ENCODE measurements at places on chromosomes 11 and 22.
A peak's percentile ranks its signal among the peaks of the same experiment; 100 is the strongest.

DNA sequence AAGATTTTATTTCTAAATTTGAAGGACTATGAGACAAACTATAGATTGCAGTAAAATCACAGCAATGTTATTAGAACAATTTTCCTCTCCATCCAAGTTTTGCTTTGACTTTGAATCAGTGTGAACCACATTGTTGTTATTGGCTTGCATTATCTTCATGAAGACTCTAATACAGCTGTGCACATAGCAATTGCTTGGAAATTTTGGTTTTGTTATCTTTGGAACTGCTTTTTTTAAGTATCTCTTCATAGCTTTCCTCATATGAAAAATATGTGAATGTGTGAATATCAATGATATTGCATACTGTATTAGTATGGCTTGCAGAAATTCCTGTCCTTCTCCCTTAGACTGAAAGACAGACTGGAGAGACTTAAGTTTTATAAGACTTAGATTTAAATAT, 666.6 kb downstream of the LUZP2 start:
- no peak for DNase-seq

DNA sequence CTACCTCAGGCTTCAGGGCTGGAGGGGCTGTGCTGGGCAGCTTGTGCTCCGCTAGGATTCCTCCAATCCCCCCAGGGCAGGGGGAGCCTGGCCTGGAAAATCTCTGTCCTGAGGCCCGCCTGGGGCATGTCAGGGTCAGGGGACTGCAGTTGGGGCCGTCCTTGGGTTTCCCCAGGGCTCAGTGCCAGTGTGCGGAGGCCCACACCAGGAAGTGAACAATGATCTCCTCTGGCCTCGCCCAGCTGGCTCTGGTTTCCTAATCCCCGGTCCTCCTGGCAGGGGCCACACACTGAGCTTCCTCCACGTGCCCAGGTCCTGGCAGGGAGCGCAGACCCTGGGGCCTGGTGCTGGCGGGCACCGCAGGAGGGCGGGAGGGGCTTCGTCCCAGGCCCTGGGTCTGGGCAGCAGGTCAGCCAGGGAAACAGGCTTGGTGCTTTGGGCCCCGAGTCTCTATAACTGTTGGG, 1.4 kb upstream of the MUC2 start:
- peak; percentile 8 for DNase-seq

- DNase-seq = no peak
Observed at GRCh38 chr22:19105456-19105855, 16.8 kb downstream of the DGCR2 start.

GRCh38 chr11:134223836-134224709, at the start of the genes NCAPD3 and VPS26B:
Gene NCAPD3 (minus strand): TSS chr11:134223967. CDS start chr11:134223926, 41 bp downstream.
Gene VPS26B (plus strand): TSS chr11:134224671. CDS start chr11:134225123, 452 bp downstream.
- DNase-seq = peak; percentile 94

DNA sequence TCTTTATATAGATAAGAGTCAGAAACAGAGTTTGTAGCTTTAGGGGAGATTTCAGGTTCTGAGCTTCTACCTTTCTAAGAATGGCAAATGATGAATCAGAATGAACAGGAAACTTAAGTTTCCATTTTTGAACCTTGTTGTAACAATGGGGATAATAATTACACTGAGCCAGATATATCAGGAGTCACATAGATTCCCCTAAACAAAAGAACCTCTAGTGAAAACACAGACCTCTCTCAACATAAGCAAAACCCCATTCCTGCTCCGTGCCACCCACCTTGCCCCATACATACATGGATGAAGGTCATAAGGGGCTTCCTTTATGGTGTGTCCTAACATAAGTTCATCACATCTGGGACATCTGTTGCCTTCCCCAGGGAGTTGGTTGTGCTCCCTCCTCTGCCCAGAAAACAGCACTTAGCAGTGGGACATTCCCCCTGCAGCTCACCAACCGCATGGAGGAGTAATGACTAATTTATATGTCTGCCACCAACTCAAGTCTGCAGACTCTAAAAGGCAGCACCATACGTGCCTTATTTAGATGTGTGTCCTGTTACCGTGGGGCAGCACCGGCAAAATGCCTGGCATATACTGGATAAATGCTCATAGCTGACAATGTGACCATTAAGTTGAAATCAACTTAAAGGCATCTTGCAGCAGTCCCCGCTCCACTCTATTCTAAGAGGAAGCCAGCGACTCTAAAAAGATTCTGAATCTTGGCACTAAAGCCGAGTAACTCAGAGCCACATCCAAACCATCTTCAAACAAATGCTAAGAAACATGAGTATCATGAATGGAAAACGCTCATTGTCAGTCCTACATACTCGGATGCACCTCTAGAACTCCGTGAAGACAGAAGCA, 8.0 kb downstream of the JAML start:
- peak; percentile 55 for DNase-seq

GRCh38 chr22:31262312-31263133, 29.8 kb downstream of the PIK3IP1 start:
- no peak for DNase-seq

DNA sequence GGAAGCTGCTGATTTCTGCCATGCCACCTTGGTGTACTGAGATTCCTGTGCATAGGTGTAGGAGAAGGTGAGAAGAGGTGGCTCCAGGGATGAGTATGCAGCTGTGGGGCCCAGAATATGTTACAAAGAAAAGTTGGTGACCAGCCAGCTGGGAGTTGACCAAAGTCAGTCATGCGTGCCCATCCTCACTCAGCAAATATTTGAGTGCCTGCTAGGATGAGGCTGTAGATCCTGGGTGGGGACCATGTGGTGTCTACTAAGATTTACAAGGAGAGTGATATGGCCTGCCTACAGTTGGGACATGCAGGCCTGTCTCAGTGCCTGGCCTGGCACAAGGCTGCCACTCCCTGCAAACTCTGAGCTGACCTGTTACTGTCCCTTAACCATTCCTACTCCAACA, 19.4 kb downstream of the RNF185 start:
- no peak for DNase-seq

- DNase-seq = no peak
Observed at GRCh38 chr11:121800731-121801393, 315.2 kb downstream of the BLID start.

- DNase-seq = no peak
Observed at GRCh38 chr11:69293819-69294505, at the start of gene MYEOV. Gene MYEOV (plus strand): TSS chr11:69294155. CDS start chr11:69295355, 1,200 bp downstream.

- no peak for DNase-seq
Observed at GRCh38 chr11:115112754-115113153, 391.5 kb downstream of the CADM1 start.

GRCh38 chr11:9302448-9302847, 11.9 kb downstream of the TMEM41B start:
- DNase-seq = no peak

GRCh38 chr11:68039526-68040086, 781 bp downstream of the TCIRG1 start:
- DNase-seq = no peak

GRCh38 chr11:105610871-105611571, 1.1 kb downstream of the GRIA4 start:
- DNase-seq = no peak

DNA sequence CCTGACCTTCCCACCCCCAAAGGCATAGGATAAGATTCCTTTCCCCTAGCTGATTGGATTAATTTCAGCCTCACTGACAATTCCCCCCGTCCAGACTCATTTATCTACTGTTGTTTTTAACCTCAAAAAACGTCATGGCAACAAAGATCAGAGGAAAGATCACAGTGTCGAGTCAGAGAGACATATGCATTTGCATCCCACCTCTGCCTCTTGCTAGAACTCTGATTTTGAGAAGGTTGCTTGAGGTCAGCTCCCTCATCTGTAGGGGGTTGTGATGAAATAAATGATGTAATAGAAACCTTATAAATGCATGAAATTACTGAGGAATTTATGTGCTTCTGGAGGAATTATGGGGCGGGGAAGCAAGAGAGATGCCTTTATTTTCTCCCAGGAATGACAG, 53.3 kb upstream of the SYN3 start:
- DNase-seq = no peak

GRCh38 chr22:32671886-32672285, 129.6 kb upstream of the TIMP3 start:
- no peak for DNase-seq

DNA sequence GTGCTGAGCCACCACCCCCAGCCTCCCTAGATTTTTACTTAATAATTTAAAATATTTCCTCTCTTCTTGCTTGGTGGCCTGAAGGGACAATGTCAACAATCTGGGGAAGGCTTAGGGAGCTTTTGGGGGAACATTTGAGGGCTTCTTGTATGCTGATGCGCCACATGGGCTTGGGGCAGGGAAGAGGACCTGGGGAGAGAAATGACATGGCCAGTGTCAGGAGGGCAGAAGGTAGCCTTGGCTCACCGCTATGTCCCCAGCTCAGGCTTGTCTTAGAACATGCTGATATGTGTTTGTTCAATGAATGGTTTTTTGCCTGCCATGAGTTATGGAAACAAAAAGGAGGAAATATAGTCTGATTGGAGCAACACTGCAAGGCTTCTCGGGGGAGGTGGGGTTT, 51.6 kb downstream of the ST14 start:
- DNase-seq = no peak

DNA sequence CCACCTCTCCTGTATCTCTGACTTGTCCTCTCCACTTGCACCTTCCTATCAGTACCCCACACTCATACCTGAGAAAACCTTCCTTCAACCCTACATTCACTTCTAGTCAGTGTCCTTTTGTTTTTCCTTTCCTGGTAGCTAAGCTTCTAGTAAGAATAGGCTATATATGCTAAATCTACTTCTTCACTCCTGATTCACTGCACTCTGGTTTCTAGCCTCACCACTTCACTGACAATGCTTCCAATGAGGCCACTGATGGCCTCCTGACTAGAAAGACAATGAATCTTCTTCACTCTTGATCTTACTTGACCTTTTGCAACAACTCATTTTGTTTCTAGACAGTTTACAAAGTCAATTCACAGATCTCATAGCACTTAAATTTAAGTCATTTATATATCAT, 52.0 kb downstream of the RELT start:
- DNase-seq = no peak

DNA sequence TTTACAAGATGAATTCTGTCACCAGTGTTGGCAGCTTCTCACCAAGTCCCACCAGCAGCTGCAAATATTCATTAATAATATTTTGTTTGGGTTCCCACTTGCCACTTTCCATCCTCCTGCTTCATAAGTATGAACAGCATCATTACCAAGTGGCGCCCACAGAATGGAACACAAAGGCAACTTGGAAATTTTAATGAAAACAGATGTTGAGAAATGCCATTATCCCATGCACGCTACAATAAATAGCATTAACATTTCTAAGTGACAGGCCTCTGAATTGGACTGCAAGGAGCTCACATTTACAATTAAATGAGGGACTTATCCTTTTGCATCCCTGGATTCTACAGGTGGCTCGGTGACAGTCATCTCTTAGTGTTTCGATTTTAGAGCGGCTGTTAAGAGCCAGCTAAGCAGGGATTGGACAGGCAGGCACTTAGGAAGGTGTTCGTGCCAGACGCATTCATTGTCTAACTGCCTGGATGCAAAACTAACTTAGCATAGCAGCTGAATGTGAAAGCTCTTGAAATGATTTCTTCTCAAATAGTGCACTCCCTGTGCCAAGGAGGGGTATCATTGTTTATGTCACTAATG, 170.3 kb downstream of the KIRREL3 start:
- DNase-seq = no peak

GRCh38 chr22:30434843-30435242, 9.3 kb downstream of the MTFP1 start:
- no peak for DNase-seq

DNA sequence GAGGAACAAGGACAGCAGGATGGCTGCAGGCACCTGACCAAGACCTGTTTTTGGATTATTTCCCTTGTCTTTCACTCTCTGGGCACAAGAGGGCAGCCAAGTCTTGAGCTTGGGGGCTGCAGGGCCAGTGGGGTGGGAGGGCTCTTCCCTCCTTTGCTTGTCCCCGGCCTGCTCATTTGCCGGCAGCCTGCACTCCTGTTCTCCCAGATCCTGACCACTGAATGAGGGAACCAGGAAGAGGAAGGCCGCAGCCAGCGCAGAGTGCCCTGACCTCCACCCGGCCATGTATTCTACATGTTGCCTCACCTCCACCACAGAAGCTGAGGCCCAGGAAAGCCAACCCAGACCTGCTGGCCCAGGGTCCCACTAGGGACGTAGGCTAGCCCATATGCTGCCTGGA, 15.5 kb upstream of the NNMT start:
- DNase-seq = no peak

GRCh38 chr22:35384527-35384926, 3.6 kb downstream of the HMOX1 start:
- no peak for DNase-seq

GRCh38 chr11:117752071-117752470, 44.9 kb downstream of the DSCAML1 start:
- DNase-seq = no peak

- no peak for DNase-seq
Observed at GRCh38 chr22:47203554-47203991, 441.1 kb downstream of the TBC1D22A start.

DNA sequence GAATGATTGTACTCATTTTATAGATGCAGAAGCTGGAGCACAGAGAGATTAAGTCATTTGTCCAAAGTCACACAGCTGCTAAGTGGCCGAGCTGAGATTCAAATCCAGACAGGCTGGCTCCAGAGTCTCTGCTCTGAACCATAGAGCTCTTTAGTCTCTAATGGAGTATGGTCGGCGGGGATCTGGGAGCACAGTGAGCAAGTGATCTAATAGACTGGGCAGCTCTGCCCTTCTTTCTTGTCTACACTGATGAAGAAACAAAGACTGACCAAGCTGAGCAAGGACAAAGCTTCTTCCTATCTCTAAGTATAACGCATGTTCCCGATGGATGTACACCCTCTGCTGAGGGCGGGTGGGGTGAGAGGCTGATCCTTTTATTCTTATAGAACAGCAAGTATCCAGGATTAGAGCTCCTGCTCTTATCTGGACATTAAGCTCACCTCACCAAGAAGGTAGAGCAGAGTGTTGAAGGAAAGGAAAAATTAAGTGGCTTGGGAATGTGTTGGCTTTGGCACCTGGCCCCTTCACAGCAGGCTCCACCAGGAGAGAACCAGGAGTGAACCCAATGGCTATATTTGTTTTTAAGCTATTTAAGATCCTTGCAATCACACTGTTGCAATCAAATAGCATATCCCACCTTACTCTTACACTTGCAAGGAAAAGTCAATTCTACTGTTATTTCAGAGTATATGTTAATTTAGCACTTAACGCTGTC, 68.7 kb downstream of the ETS1 start:
- no peak for DNase-seq

DNA sequence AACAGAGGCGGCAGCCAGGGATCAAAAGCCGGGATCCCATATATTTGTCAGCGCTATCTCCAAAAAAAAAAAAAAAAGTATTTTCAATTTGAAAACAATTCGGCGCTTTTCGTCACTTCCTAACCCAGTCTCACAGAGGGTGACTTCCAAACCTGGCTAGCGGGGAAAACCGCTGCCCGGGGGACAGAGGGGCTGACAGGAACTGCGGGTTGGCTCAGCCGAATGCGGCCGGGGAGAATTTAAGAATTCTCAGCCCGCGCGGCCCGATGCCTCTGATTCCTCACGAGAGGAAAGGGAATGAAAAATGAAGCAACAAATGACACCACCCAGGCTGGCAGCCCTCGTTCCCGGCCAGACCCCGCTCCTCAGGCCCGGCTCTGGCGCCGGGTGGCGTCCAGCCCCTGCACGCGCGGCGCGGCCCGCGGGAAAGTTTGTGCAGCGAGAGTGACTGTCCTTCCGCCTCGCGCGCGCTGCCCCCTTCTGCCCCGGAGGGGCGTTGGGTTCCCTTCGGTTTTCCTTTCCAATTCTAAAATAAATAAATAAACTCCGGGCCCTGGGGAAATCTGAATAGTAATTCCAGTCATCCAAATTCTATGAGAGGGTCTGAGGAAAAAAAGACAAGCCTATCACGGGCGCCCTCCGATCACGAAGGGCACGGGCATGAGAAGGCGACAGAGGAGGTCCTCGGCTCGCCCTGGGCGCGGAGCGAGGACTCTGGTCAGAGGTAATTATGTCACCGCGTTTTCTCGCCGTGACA, 4.8 kb upstream of the PAX6 start:
- no peak for DNase-seq

GRCh38 chr22:37749226-37749625, 52.4 kb downstream of the TRIOBP start:
- no peak for DNase-seq
